Cardiac muscle cell (in vitro differentiated cells and primary cell): ENCODE measurements at places on chromosomes 4 and X.

- H3K36me3 ChIP-seq: no peaks in the 10 kb centered on the region
- no peaks in the 10 kb centered on the region for H3K4me1 ChIP-seq
- DNase-seq: no peak
- no peaks in the 10 kb centered on the region for H3K27me3 ChIP-seq
- no peak overlapping the region for H3K27ac ChIP-seq
These were observed 15.6 kb upstream of the ADH4 start for GRCh38 chr4:99159699-99160098.

DNA sequence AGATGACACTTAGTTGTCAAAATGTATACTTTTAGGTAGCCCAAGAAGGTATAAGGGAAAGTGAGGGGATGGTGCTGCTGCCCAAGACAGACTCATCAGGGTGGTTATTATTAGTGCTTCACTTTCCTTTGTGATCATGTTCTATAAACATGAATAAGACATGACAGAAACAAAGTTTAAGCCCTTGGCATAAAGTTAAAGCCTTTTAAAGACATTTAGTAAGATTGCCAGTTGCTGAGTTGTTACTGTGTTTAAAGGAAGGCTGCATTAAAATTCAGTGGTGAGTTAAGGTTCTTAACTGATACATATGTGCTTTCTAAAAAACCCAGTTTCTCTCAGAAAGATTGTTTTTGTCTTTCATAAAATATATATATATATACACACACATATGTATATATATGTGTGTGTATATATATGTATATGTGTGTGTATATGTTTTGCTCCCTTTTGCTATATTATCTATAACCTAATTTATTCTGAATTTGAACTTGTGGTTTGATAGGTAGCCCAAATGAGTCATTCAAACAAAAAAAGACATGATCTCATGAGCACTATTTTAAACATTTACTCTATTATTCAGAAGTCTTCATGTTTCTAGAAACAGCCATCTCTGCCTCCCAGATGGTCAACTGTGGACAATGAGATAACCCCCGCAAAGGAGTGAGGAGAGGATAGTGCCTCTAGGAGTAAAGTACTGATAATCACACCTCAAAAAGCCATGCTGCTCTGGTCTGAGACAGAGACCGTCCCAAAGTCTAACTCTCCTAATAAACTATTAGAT lies 98.1 kb upstream of the OTUD4 start:
- no peaks in the 10 kb centered on the region for H3K4me1 ChIP-seq
- H3K27ac ChIP-seq: no peak overlapping the region
- no peak for DNase-seq
- H3K4me3 ChIP-seq: no peak overlapping the region
- no peaks in the 10 kb centered on the region for H3K36me3 ChIP-seq

GRCh38 chr4:96652158-96652557 lies 812.3 kb downstream of the PDHA2 start:
- H3K36me3 ChIP-seq: no peaks in the 10 kb centered on the region
- H3K4me3 ChIP-seq: no peak overlapping the region
- H3K27me3 ChIP-seq: no peaks in the 10 kb centered on the region
- H3K4me1 ChIP-seq: peaks cover 8% of the 10 kb centered on the region
- no peak overlapping the region for H3K27ac ChIP-seq

- H3K4me3 ChIP-seq: no peak overlapping the region
- H3K36me3 ChIP-seq: no peaks in the 10 kb centered on the region
- no peaks in the 10 kb centered on the region for H3K4me1 ChIP-seq
- H3K27me3 ChIP-seq: no peaks in the 10 kb centered on the region
- H3K27ac ChIP-seq: no peak overlapping the region
These were observed 39.2 kb upstream of the ASMTL start for GRCh38 chrX:1491851-1492349.

DNA sequence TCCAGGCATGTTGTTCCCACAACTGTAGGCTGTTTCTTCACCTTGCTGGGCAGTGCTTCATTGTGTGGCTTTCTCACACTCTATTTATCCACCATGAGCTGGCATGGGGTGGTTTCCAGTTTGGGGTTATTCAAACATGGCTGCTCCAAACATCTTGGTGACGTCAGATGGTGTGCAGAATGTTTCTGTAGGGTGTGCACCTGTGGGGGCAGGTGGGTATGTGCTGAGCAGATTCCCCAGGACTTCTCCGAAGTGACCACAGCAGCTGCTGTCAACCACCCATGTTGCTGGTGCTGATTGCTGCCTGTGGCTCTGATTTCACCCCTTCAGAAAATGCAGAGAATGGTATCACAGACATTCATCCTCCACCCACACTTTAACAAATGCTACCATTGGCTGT lies 5.0 kb upstream of the PSAPL1 start:
- no peak overlapping the region for H3K27ac ChIP-seq
- no peaks in the 10 kb centered on the region for H3K27me3 ChIP-seq
- peaks cover 15% of the 10 kb centered on the region for H3K4me1 ChIP-seq
- no peaks in the 10 kb centered on the region for H3K36me3 ChIP-seq

DNA sequence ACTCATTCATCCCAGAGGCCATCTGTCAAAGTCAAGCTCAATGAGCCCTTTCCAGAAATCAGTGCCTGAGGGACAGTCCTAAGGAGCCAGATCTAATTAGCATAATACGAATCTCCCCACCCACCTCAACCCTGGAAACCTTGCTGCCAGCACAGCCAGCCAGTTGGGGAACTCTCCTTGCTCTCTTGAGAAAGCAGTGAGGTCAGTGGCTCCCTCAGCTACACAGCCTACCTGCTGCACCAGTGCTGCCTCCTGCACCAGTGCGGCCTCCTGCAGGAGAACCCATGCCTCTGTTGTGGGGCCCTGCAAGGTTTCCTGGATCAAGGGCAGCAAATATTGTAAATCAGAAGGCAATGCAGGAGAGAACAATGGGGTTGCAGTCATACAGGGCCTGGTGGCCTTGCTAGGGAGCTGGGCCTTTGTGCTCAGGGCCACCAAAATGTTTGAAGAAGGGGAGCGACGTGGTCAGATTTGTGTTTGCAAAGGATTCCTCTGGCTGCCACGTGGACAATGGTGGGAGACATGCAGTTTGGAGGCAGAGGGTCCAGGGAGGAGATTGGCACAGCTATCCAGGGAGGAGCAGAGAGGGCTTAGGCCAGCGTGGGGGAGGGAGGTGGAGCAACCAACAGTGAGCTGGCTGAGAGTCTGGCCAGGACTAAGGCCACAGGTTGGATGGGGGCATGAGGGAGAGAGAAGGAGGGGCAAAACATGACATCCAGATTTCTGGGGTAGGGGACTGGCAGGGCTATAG lies 124.3 kb upstream of the MAMLD1 start:
- H3K36me3 ChIP-seq: no peaks in the 10 kb centered on the region
- no peak overlapping the region for H3K4me3 ChIP-seq
- DNase-seq: no peak
- H3K27ac ChIP-seq: no peak overlapping the region
- H3K27me3 ChIP-seq: no peaks in the 10 kb centered on the region

DNA sequence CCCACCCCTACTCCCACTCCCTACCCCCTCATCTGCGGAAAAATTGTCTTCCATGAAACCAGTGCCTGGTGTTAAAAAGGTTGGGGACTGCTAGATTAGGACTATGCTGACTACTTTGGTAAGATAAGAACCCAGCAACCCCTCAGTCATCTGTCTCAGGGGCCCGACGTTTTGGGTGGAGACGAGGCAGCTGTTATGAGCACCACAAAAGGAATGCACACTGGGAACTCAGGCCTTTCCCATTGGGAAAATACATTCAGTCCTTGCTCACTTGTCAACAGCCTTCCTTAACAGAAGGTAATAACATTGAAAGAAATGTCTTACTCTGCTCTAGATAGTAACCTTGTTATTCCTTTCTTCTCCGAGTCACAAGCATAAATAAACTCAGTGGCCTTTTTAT lies 310.8 kb downstream of the AFF2 start:
- H3K4me3 ChIP-seq: no peak overlapping the region
- no peaks in the 10 kb centered on the region for H3K36me3 ChIP-seq
- DNase-seq: no peak
- H3K27me3 ChIP-seq: no peaks in the 10 kb centered on the region

GRCh38 chr4:34181891-34182290 lies 2062.4 kb downstream of the ARAP2 start:
- H3K27ac ChIP-seq: no peak overlapping the region
- H3K4me3 ChIP-seq: no peak overlapping the region
- peak; percentile 80 for DNase-seq
- no peaks in the 10 kb centered on the region for H3K36me3 ChIP-seq
- no peaks in the 10 kb centered on the region for H3K4me1 ChIP-seq
